ENCODE measurements at places on chromosomes 11 and 22. TPM values are rescaled to one million over a fixed set of nuclear protein-coding genes. Genes with fewer than 3 reads are reported as not detected.

UPK3A gene
- not detected for total RNA-seq

CDC42EP1 gene
- 54.1 TPM for total RNA-seq

C11orf86 gene
- total RNA-seq, result not detected

MAML2 gene
- 2.9 TPM for total RNA-seq

KCNJ1 gene
- total RNA-seq, result 0.08 TPM

CD82 gene
- total RNA-seq, result 69.7 TPM

C1QTNF5 gene
- total RNA-seq, result 0.55 TPM

POLD3 gene
- total RNA-seq, result 15.1 TPM

WBP2NL gene
- not detected for total RNA-seq

PGA5 gene
- not detected for total RNA-seq

PLA2G6 gene
- total RNA-seq, result 3.6 TPM

GGTLC3 gene
- not detected for total RNA-seq

PLAAT5 gene
- not detected for total RNA-seq

CRYBB2 gene
- total RNA-seq, result not detected

HTR3A gene
- not detected for total RNA-seq

C22orf23 gene
- total RNA-seq, result not detected

SLC6A5 gene
- not detected for total RNA-seq

IGSF22 gene
- 0.08 TPM for total RNA-seq

C22orf42 gene
- total RNA-seq, result not detected

LRRC74B gene
- not detected for total RNA-seq

ELFN2 gene
- 1.9 TPM for total RNA-seq

DDX6 gene
- 44.3 TPM for total RNA-seq

CTSW gene
- not detected for total RNA-seq

TMEM191B gene
- not detected for total RNA-seq

GGTLC2 gene
- not detected for total RNA-seq

DRG1 gene
- total RNA-seq, result 44.1 TPM

EFCAB6 gene
- 0.11 TPM for total RNA-seq

PANX2 gene
- 0.04 TPM for total RNA-seq

SCUBE2 gene
- 1.3 TPM for total RNA-seq

CNGA4 gene
- total RNA-seq, result not detected

RNF215 gene
- 12.7 TPM for total RNA-seq

CCDC34 gene
- 1.2 TPM for total RNA-seq

MMP8 gene
- total RNA-seq, result not detected

BRSK2 gene
- 0.23 TPM for total RNA-seq

BIRC3 gene
- 2.6 TPM for total RNA-seq

MAPK8IP1 gene
- total RNA-seq, result 2.4 TPM

ELMOD1 gene
- not detected for total RNA-seq

TIGD3 gene
- 0.08 TPM for total RNA-seq

SLC25A45 gene
- total RNA-seq, result 0.23 TPM

CCS gene
- 20.0 TPM for total RNA-seq

All from hair follicular keratinocyte (primary cell).